ENCODE measurements at places on chromosomes 2 and 18.

GRCh38 chr18:8411492-8411891 lies 197.7 kb upstream of the RAB12 start:
- no peak for DNase-seq

GRCh38 chr18:77015771-77016710 lies 116.5 kb downstream of the MBP start:
- no peak for DNase-seq

- DNase-seq: peak; percentile 35
These were observed 70.6 kb upstream of the ODC1 start for GRCh38 chr2:10518470-10519393.

DNA sequence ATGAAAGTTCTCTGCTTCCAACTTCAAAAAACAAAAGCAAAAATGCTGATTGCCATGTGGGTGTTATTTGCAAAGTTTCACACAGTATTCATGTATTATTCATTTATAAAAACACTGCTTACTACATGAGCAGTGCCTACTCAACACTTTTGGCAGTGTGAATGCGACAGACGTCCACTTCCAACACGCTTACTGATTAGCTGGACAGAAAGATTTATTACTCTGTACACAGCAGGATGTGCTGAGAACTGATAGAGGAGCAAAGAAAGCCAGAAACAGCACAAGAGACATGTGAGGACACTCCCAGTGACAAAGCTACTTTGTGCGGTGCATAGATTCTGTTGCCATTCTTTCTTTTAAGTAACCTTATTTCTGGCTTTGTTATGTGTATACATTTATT lies 258.8 kb downstream of the DLGAP1 start:
- DNase-seq: no peak

GRCh38 chr2:76851000-76851399 lies 671.2 kb downstream of the LRRTM4 start:
- no peak for DNase-seq

DNA sequence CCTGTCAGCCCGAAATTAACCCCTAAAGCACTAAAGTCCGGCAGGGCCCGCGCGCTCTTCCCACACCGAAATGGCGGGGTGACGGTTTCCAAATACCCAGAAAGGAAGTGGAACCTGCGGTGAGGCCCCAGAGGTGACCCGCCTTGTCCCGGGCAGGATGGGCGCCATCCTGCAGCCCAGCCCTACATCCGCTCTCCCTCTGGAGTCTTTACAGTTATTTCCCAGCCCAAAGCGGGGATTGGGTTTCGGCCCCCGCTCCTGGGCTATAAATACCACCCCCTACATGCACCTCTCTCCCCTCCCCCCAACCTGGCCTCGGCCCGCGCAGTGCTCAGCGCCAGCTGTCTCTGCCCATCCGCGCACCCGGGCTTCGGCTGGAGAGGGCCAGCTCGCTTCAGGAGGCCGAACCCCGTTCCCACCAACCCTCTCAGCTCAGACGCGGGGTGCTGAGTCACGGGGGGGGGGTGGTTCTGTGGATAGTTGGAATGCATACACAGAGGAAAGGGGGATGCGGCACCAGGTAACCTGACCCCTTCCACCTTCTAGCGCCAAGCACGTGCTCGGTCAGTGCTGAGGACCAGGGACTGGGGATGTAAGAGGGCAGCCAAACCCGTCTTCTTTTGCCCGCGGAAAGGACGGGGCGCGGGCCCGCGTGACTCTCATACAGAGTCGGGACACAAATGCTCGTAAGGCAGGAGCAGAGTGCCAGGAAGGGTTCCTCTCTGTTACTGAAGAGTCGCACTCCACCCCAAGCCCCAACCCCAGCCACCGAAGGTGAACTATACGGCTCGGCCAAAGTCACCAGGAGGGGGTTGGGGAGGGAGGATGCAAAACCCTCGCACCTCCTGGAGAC lies at the start of gene TUBA4B:
TSS of gene TUBA4B (plus strand) at position 344 of the 853 bp plus-strand sequence. CDS start at position 509, 165 bp downstream.
- DNase-seq: peak; percentile 88

- DNase-seq: no peak
These were observed 98.5 kb downstream of the CTIF start for GRCh38 chr18:48637081-48637990.

DNA sequence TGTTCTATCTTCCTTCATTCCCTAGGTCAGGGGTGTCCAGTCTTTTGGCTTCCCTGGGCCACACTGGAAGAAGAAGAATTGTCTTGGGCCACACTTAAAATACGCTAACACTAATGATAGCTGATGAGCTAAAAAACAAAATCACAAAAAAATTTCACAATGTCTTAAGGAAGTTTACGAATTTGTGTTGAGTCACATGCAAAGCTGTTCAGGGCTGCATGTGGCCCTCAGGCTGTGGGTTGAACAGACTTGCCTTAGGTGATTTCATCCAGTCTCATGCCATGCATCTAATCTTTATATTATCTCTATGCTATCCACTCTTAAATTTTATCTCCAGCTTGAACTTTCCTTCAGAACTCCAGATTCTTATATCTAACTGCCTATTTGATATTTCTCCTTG lies 80.1 kb downstream of the CCDC85A start:
- no peak for DNase-seq

- no peak for DNase-seq
These were observed 27.5 kb upstream of the FOSL2 start for GRCh38 chr2:28365158-28365557.

DNA sequence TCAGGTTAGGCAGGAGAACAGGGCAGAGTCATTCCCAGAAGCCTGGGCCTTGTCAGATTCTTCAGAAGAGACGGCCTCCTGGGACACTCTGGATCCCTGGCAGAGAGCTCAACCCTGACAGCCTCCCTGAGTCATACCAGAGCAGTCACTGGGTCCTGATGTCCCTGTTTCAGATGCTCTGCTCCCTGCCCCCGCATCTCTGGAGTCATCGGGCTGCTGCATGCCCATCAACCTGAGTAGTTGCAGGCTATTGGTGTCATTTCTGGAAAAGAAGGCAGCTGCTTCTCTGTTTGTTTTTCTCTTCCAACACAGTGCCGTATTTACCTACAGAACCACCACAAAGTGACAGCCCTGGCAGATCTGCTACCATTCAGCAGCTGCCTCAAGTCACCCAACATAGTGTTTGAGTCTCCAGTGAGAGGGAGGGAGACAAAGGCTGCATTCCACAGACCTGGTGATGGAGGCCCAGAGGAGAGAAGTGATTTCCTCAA lies 145.1 kb downstream of the B3GNT2 start:
- DNase-seq: peak; percentile 64

DNA sequence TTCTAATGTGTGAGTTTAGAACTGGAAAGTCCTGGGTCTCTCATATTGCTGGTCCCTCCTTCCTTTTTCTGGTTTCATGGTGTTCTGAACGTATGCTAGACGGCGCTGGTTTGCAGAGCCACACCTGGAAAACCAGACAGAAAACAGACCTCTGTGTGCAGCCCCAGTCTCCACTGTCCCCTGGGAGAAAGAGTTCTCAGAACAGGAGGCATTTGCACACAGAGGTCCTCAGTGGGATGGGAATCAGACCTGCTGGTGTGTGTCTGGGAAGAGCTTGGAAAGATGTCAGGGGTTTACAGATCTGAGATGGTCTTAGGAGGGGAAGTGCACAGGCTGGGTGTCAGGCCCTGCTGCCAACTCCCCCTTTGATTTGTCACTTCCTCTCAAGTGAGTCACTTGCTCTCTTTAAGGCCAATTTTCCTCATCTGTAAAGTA lies 14.9 kb upstream of the MBP start:
- no peak for DNase-seq

DNA sequence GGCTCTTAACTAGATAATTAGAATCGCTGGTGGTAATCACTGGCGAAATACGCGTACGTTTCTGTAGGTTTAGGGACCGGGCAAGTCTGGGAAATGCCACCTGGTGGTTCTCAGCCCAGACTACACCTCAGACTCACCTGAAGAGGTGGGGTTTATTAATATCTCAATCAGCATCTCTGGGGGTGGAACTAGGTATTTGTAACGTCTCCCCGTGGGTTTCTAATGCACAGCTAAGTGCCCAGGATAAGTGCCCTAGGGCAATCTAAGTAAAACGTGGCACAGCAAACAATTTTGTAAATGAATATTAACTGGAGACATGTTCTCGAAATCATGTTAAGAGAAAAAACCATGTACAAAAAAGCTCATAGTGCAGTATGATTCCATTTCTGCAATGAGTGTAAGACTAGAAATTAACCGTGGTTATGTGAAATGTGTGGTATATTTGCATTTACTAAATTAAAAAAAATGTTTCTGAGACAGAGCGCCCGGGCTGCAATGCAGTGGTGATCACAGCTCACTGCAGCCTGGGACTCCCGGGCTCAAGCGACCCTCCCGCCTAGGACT lies 760 bp upstream of the CNOT11 start:
- DNase-seq: peak; percentile 79

GRCh38 chr18:75169411-75169810 lies 39.5 kb downstream of the PTGR3 start:
- DNase-seq: peak; percentile 24

DNA sequence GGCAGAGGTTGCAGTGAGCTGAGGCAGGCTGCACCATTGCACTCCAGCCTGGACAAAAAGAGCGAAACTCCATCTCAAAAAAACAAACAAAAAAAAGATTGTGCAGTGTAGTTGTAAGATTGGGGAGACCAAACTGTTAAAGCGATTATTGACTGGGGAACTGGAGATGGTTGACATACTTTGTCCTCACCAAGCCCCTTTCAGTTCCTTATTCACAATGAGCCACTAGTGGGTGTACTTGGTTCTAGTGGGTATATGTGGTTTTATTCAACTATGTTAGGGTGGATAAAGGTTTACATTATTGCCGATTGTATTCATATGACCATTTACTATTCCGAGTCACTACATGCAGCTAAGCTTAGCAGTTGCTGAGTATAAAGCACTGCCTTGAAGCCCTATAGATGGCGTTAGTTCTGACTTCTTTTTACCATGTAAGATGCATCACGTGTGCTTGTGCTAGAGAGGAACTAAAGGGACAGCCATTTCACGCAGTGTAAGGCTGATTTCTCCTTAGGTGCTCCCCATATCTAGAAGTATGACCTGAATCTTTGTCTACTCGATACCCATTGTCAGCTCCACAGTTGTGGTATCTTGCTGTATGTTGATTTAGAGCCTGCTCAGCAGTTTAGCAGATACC lies 12.1 kb downstream of the EIF4E2 start:
- DNase-seq: no peak

GRCh38 chr2:201900362-201900761 lies 94.0 kb downstream of the CDK15 start:
- no peak for DNase-seq

DNA sequence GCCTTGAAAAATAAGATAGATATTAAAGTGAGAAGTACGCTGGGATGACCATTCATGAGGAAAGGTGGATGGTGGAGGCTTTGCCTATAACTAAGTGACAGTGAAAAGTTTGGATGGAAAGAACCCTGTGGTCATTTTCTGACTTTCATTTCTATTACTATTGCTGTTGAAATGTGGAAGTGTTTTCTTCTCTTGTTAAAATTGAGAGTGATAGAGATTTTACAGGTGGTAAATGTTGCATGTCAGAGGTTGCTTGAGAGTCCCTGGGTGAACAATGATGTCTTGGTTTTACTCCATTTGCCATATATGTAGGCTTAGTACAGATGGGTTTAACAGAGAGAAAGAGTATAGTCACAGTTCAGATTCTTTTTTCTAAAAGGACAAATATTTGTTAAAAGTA lies 18.4 kb downstream of the NCOA1 start:
- DNase-seq: no peak

DNA sequence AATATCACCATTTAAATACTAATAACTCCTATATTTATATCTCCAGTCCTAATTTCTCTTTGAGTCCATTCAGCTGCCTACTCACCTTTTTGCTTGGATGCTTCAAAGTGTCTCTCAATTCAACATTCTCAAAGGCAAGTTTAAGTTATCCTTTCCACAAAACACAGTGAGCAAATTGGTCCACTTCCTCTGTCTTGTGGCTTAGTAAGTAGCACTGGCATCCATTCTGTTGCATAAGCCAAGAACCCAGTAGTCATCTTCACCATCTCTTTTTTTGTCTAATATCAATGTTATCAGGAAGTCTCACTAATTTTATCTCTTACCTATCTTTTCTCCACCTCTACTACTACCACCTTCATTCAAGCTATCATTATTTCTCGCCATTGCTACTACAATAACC lies 27.4 kb upstream of the IL1RL1 start:
- no peak for DNase-seq

DNA sequence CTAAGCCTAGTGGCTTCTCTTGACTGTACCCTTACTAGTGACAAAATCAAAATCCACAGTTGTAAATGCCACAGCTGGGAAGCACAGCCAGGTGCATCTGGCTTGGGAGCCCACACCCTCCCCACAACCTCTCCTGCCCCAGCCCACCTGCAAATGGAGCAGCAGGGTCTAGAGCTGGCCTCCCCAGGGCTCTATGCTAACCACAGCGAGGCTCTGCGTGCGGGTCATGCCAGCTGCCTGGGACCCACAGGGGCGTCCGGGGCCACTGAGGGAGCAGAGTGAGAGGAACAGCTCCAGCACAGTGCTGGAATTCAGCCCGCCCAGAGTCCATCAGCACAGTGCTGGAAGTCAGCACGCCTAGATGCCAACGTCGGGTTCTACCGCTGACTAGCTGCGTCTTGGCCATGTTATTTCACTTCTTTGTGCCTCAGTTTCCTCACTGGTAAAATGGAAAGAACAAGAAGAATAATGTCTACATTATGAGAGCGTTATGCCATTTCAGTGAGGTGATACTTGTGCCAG lies 109.1 kb upstream of the ID2 start:
- DNase-seq: no peak

GRCh38 chr18:28834889-28835288 lies 658.0 kb upstream of the CDH2 start:
- DNase-seq: no peak

- peak; percentile 94 for DNase-seq
These were observed 1.1 kb upstream of the CDH2 start for GRCh38 chr18:28177828-28178635.

- no peak for DNase-seq
These were observed 204.1 kb upstream of the CYRIA start for GRCh38 chr2:16869711-16870110.

DNA sequence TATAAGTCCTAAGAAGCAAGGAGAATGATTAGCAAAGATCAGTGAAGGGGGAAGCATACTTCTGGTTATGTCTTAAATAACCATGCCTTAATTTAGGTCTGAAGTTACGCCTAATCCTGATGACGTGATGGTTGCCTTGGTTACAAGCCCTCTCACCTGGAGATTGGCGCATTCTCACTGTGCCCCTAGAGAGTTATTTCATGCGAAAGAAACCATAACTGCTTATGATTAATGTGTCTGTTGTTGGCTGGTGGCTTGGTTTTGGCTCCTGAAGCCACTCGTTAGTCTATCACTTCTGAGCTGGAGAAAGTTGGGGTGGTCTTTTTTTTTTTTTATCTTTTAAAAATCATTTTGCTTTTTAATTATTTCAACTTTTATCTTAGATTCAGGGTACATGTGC lies 47.0 kb downstream of the TNFRSF11A start:
- no peak for DNase-seq
